Cardiac fibroblast (primary cell): ENCODE measurements at places on chromosomes 4 and X.

GRCh38 chrX:41721590-41721989 lies 2.4 kb upstream of the GPR82 start:
- no peak for DNase-seq

DNA sequence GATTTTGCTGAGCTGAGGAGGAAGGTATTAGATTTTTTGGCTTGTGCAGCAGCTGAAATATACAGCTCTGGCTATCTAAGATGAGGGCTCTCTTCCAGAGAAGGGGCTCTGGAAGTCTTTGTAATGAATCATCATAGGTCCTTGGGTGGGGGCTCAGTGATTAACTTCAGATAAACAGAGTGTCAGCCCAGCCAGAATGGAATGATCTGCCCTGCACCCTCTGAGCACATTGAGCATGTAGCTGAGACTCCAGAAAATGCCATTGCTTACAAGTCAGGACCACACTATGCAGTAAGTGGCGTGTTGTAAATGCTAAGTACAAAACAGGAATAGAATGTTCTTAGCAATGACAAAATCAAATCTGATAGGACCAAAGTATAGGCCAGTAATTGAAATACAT lies 836.0 kb downstream of the PDHA2 start:
- no peak for DNase-seq

- no peak for DNase-seq
Measured at GRCh38 chr4:147923854-147924253, 192.0 kb downstream of the ARHGAP10 start.

GRCh38 chrX:153590961-153591956 lies 7.7 kb downstream of the CCNQ start:
- DNase-seq = no peak

DNA sequence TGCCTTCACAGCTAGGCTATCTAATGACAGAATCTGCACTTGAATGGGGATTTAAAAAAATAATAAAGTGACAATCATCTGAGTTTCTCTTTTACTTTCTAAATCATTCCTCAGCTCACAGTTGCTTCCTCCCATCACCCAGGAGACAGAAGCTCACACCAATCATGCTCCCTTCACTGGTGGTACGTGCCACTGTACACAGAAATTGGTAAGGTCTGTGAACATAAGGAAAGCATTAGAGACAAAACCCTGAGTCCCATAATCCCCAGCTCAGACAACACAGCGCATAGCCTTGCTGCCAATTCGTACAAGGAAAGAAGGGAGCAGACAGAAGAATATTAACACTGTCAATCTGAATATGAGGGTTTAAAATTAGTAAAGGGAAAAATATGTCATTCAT lies 133.1 kb downstream of the IDS start:
- no peak for DNase-seq
